LoVo (cell line): ENCODE measurements at places on chromosomes 4 and X.

DNA sequence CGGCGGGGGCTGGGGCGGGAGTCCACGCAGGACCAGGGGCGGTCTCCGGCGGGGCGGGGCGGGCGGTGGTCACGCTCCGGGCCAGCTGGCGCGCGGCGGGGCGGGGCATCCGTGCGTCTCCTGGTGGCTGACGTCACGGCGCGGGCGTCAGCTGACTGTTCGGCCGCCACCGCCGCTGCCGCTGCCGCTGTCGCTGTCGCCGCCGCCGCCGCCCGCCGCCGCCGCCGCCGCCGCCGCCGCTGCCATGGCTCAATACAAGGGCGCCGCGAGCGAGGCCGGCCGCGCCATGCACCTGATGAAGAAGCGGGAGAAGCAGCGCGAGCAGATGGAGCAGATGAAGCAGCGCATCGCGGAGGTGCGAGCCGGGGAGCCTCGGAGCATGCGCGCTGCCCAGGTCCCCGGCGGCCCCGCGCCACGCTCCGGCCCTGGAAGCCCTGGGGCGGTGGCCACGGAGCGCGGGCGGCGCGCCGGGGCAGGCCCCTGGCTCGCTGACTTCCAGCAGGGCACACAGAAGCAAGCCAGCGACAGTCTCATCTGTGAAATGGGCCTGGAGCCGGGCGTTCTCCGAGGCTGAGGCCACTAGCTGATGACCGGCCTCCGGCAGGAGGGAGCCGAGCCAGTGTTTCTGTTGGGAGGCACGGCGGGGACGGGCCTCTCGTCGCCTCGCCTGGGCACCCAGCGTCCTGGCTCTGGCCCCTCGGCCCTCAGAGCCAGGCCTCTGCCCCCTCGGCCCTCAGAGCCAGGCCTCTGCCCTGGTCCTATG, at the start of gene FAM50A:
Gene FAM50A (plus strand): TSS at position 150 of the 763 bp plus-strand sequence. CDS start 95 bp downstream, at position 245.
- peak; percentile 66 for DNase-seq

- DNase-seq: no peak
Measured at GRCh38 chr4:177047851-177048174, 255.1 kb upstream of the VEGFC start.

DNA sequence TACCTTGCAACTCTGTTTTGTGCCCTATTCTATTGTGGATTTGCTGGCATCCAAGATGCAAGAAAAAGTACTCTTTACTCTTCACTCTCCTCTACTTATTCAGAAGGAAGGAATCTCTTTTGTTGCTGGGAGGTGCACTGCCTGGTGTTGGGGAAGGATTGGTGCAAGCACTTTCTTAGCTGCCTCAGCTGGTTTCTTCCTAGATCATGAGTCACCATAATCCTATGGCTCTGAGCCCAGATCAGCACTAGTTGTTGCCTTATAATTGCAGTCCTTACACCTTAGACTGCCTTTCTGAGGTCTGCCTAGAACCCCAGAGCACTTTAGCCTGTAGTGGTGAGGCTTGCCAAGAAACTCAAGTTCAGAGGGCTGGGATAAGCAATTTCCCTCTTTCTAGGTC, 37.0 kb upstream of the CT83 start:
- DNase-seq: peak; percentile 1

DNA sequence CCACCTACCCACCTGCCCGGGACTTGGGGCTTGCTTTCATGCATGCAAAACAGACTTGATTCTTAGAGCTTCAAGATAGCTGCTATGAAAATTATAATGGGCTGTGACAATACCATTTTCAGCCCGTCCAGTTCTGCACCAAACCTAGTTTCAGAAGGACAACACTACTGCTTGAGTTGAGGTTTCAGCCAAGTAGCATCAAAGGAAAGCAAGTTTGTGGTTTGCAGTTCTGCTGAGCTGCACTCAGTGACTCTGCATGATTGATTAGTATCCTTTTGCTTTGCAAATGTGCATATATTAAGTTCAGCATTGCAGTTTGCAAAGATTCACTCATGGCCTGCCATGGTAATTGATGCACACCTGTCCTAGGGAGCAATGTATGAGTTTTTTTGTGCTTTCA, 442.7 kb downstream of the RPA4 start:
- DNase-seq: no peak

- DNase-seq: no peak
Measured at GRCh38 chr4:663438-664428, 10.3 kb downstream of the ATP5ME start.

GRCh38 chrX:24423960-24424359, 41.1 kb upstream of the PDK3 start:
- DNase-seq: no peak

- no peak for DNase-seq
Measured at GRCh38 chrX:48969471-48969870, 2.2 kb downstream of the KCND1 start.

DNA sequence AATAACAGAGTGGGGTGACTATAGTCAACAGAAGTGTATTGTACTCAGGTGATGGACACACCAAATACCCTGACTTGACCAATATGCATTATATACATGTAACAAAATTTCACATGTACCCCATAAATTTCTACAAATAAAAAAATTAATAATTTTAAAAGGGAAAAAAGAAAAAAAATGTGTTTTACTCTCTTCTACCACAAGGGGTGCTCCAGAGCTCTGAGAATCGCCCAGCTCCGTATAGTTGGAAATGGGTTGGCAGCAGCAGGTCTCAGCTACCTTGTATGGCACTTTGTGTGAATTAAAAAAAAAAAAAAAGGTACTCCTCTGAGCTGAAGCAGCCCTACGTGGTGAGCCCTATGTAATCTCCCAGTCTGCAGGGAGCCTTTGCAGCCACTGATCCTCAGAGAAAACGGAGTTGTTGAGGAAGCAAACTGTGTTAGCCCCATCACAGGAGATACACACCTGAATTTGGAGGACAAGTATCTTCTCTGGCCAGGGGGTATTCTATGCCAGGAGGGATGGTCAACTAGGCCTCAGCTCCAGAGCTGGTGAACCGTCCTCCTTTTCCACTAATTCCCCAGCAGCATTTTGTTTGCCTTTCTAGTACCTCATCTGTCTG, 17.2 kb upstream of the POLA1 start:
- DNase-seq: peak; percentile 2

GRCh38 chrX:107978707-107979307, 3.4 kb downstream of the TEX13B start:
- no peak for DNase-seq

GRCh38 chrX:69093960-69094871, 71.0 kb downstream of the PJA1 start:
- DNase-seq: peak; percentile 1

DNA sequence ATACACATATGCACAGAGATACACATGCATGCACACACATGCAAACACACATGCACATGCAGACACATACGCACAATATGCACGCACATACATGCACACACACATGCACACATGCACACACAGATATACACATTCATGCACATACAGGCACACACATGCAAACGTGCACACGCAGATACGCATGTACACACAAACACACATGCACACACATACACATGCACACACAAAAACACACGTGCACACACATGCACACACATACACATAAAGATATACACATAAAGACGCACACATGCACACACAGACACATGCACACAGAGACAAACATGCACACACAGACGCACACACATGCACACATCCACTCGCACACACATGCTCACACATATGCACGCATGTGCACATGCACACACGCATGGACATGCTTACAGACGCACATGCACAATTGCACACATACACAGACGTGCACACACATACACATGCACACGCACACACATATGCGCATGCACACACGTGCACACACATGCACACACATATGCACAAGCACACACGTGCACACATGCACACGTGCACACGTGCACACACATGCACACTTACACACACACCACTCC, 145.2 kb downstream of the ADRA2C start:
- DNase-seq: no peak

DNA sequence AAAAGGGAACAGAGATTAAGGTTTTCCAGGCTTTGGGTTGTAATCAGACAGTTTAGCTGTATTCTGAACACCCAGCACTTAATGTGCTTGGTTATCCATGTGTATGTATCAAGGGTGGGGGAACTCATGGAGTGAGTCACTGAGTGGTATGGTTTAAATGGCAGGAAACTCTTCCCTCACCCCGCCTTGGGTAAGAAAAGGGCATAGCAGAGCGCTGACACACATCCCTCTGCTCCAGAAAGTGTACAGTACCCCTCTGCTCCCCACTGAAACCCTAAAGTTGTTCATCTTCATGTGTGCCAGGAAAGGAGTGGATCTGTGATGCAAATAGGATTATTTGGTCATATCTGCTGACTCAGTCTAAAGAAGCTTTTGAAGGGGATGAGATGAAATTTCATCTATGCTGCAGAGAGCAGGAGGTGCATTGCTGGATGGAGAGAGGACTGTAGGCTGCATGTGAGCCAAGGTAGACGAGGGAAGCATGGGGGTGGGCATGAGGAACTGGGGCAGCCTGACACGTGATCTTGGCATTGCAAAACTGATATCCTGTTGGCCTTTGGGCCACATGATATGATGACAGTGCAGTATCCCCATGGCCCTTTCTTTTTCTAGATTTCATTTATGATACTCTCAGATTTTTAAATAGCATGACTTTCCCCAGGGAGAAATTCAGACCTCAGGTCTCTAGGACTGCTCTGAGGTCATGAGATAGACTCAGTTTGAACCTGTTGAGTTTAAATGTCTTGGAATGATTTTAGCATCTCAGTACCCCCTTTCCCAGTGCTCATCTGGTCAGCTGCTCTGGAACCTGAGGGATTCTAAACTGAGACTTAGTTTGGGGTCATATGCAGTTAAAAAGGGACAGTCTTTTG, 84.8 kb downstream of the TMEM164 start:
- peak; percentile 30 for DNase-seq

DNA sequence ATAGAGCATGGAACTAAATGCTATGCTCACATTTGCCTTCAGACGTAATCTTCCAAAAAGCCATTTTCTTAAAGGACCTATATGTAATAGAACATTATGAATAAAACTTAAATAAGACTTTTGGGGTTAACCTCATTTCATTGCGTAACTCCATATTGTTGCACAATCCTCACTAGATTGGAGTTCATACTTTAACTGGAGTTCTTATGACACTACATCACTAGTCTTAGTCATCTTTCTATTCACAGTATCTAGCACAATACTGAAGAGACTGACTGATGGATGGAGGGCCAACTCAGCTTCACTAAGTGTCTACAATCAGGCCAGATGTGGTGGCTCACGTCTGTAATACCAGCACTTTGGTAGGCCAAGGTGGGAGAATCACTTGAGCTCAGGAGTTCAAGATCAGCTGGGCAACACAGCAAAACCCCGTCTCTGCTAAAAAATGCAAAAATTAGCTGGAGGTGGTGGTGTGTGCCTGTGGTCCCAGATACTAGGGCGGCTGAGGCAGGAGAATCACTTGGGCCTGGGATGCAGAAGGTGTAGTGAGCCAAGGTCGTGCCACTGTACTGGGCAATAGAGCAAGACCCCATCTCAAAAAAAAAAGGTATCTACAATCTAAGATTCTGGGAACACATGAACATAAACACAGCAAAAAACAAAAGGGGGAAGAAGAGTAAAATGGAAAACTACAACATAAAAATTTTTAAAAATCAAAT, 80.8 kb upstream of the MAB21L2 start:
- no peak for DNase-seq

- DNase-seq: peak; percentile 21
Measured at GRCh38 chrX:28552322-28552721, 34.9 kb upstream of the IL1RAPL1 start.

DNA sequence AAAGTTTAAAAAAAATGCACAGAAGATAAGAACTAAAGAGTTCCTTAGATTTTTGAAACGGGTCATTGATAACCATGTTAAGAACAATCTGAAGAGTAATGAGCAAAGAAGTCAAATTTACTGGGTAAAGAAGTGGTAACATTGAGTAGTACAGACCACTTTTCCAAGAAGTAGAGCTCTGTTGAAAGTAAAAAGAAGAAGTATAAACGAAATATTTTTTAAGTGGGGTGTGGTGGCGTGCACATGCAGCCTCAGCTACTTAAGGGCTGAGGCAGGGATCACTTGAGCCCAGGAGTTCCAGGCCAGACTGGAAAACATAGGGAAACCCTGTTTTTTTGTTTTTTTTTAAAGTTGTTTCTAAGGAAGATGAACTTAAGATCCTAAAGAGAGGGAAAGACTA, 68.5 kb downstream of the UBA6 start:
- DNase-seq: no peak

DNA sequence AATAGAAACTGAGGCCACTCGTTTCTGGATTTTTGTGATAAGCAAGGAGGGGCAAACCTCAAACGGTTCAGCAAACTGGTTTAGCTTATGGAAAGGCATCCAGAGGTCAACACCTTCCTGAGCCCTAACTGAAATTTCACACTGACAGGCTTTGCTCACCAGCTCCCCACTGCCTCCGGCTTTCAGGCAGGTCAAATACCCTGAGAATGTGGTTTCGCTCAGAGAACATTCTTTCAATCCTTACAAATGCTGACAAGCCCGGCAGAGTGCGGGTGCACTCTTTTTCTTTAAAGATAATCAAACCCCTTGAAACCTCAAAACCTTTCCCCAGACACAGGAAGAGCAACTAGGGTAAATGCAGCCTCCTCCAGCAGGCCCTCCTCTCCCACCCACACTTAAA, 41.5 kb downstream of the CD40LG start:
- DNase-seq: no peak

- DNase-seq: no peak
Measured at GRCh38 chr4:141238186-141238585, 17.5 kb downstream of the ZNF330 start.

- no peak for DNase-seq
Measured at GRCh38 chr4:130178106-130178505, 1082.2 kb downstream of the C4orf33 start.

DNA sequence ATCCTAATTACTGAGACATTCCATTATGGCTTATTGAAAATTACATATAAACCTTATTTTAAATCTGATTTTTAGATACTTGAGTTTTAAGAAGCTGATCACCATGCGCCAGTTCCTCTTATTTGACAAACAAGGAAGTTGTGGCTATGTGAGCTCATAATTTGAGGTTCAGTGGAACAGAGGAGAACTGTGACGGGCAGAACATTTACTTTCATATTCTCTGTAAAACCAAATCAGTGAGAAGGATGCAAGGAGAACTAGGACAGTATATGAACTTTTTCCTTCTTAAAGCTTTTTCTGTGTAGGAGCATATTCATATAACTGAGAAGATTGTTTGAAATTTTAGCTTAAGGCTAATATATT, 25.3 kb downstream of the STIM2 start:
- no peak for DNase-seq

- no peak for DNase-seq
Measured at GRCh38 chrX:138945219-138945618, 233.7 kb upstream of the FGF13 start.
